ENCODE measurements at places on chromosomes 4 and X. TPM values are rescaled to one million over a fixed set of nuclear protein-coding genes. Genes with fewer than 3 reads are reported as not detected.

Gene ALAS2
- total RNA-seq = 4.7 TPM

Gene SULT1B1
- 2.2 TPM for total RNA-seq

Gene CRLF2
- total RNA-seq = 0.33 TPM

DNA sequence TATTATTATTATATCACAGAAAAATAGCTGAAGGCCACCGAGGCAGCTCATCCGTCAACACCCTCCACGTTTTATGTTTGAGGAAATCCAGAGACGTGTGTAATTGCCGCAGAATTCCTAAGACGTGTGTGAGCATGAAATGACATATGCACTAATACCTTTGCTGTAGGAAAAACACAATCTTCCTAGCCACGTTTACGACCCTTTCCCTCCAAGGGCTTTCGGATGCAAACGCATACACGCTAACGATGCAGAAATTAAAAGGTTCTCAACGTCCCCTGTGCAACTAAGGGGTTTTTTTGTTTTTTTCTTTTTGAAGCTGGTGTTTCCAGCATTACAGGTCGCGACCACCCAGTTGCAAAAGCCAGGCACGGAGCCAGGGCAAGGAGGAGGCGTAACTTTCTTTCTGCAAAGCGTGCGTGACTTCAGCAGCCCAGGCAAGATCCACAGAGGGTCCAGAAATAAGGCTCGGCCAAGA is 33.8 kb downstream of the CRLF2 start:
- no peak for DNase-seq

- no peak for DNase-seq
Measured at GRCh38 chrX:131650637-131651410, 107.0 kb downstream of the OR13H1 start.

DNA sequence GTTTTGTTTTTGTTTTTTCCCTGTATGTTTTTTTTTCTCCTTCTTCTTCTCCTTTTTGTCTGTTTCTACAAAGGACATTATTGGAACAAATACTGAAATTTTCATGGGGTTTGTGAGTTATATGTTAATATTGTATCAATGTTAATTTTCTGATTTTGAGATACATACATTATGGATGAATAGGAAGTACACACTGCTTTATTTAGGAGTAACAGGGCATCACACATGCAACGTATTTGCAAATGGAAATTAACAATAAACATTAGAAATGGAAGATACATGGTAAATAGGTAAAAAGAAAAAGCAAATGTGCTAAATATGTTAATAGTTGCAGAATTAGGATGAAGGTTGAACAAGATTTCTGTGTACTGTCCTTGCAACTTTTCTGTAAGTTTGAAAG is 477.2 kb upstream of the INTU start:
- DNase-seq = no peak

Measured in posterior vena cava (tissue), 2 donors.